ENCODE measurements at places on chromosomes 4 and X. TPM values are rescaled to one million over a fixed set of nuclear protein-coding genes. Genes with fewer than 3 reads are reported as not detected.

GRCh38 chr4:38306482-38307071 lies 346.4 kb downstream of the PTTG2 start:
- no peak for DNase-seq

Gene CHIC1
- total RNA-seq = 20.9 TPM

Gene UGT2B7
- not detected for total RNA-seq

DNA sequence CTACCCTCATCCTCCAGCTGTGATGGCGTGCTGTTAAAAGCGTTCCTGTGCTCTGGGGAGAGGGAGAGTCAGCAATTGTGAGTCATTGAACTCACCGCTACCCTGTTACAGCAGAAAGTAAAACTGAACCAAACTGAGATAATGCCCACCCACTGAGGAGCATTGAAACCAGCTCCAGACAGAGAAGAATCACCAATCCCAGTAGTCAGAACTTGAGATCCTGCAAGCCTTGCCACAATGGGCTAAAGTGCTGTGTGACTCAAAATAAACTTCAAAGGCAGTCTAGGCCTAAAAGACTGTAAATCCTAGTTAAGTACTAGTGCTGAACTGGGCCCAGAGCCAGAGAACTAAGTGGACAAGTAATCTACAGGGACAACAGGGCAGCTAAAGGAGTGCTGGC lies 1394.2 kb upstream of the DIAPH2 start:
- no peak for DNase-seq

GRCh38 chr4:150123087-150123486 lies 44.8 kb downstream of the DCLK2 start:
- no peak for DNase-seq

GRCh38 chr4:6928081-6928480 lies 18.5 kb downstream of the TBC1D14 start:
- DNase-seq = no peak

Gene MAGEC1
- not detected for total RNA-seq

GRCh38 chr4:76665153-76665552 lies 230.1 kb downstream of the SHROOM3 start:
- DNase-seq = no peak

DNA sequence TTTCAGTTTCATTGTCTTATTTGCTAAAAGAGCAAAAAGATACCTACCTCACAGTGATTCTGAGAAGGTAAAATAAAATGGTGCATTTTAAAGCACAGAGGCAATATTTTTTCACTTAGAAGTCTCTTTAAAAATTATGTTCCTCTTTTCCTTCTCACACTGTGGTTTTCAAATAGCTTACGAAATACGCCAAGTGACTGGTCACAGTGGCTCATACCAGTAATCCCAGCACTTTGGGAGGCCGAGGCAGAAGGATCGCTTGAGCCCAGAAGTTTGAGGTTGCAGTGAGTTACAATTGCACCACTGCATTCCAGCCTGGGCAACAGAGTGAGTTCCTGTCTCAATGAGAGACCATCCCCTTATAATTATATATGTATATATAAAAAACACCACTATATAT lies 372.6 kb downstream of the FBXO8 start:
- DNase-seq = no peak

GRCh38 chrX:117196481-117196880 lies 733.7 kb upstream of the CT83 start:
- no peak for DNase-seq
